ENCODE measurements at places on chromosomes 2 and 18.

GRCh38 chr2:191013932-191014652 is at the start of gene STAT1:
STAT1 (minus strand) TSS chr2:191014171; CDS start chr2:191010003, 4,168 bp downstream.
- peak; percentile 70 for DNase-seq

DNA sequence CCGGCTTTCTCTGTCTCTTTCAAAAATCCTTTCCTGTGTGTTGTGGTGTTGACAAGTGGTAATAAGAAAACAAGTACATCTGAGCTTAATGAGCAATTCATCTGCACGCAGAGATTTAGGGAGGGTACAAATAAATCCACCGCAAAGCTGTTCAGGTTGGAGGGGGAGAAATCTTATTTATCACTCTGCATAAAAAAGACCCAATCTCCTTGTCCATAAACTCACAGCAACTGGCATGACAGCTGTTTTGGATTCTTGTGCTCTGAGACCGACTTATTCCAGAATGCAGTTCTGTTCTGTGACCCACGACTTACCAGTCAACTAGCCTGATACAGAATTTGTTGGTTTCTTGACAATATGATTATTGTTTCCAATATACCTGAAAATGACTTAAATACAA is 380.1 kb downstream of the SOX11 start:
- DNase-seq, result no peak

DNA sequence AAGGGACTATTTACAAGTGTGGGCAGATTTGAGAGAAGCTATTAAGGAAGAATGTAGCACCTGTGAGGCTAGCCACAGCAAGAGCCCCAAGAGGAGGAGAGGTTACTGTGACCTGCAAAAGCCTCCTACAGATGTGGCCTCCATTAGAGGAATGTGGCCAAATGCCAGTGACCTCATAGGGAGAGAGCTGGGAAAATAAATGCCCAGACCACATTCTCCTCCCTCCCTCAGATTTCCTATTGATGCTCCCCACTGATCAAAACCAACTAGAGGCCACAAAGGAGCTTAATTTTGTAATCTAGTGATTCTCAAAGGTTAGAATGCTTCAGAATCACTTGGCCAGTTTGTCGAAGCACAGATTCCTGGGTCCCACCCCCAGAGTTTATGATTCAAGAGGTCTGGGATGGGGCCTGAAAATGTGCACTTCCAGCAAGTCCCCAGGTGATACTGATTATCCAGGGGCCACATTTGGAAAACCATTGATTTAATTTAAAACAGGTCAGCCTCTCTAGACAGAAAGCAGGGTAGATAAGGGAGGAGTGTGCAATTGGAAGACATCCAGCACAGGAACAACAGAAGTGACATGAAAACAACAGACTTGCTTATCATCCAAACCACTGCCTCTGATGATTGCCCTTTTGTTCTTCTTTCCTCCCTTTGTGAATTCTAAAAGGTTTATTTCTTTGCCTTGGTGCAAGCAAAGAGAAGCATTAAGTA is 61.2 kb upstream of the RBBP8 start:
- peak; percentile 13 for DNase-seq

DNA sequence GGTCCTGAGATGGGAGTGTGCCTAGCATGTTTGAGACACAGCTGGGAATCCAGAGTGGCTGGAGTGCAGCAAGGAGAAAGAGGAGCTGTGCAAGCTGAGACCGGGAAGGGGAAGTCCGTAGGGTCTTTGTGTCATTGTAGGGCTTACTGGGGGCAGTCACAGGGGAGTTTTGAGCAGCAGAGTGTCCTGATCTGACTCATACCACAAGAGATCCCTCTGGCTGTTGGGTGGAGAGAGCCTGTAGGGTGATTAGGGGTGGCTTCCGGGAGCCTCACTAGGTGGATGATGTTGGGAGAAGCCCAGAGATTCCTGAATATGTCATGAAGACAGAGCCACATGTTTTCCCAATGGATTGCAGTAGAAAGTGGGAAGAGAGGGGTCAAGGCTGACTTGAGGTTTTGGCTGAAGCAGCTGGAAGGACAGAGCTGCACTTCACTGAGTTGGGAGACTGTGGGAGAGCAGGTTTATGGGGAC is 30.9 kb downstream of the FHOD3 start:
- no peak for DNase-seq

- DNase-seq, result no peak
These were observed 68.8 kb downstream of the DOK6 start for GRCh38 chr18:69469444-69469919.

DNA sequence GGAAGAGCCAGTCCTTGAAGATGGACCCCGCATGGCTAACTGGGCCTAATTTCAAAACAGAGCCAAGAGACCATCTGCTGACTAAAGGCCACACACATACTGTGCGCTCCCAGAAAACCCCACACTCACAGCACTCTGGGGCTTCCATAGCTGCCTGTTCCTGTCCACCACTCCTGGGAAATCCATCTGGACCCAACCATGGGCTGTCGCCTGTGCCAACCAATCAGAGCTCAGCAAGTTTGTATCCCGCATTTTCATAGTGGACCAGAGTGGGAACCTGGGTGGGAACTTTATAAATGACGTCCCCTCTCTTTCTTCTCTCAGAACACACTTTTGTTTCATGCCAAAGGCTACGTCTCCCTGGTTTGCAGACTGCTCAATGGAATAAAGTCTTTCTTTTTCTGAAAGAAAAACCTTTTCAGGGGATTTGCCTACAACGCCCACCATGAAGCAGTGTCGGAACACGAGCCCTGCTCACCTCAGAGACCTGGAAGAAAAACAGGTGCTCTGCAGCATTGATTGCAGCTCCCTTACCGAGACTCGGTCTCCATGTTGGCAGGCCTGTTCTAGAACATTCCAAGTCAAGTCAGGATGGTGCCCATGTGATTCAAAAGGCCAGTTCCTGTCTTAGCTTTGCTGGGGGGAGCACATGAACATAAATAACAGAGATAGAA is 137.2 kb upstream of the GPC1 start:
- DNase-seq, result no peak

GRCh38 chr2:127818241-127818640 is 7.3 kb upstream of the WDR33 start:
- no peak for DNase-seq

- no peak for DNase-seq
These were observed 200.1 kb downstream of the SMAD7 start for GRCh38 chr18:48750485-48751175.

GRCh38 chr2:55137024-55137958 is 87.0 kb upstream of the RTN4 start:
- no peak for DNase-seq

- no peak for DNase-seq
These were observed 118.7 kb downstream of the VAPA start for GRCh38 chr18:10032331-10033015.

GRCh38 chr2:199818754-199819153 is 32.2 kb downstream of the FTCDNL1 start:
- no peak for DNase-seq

DNA sequence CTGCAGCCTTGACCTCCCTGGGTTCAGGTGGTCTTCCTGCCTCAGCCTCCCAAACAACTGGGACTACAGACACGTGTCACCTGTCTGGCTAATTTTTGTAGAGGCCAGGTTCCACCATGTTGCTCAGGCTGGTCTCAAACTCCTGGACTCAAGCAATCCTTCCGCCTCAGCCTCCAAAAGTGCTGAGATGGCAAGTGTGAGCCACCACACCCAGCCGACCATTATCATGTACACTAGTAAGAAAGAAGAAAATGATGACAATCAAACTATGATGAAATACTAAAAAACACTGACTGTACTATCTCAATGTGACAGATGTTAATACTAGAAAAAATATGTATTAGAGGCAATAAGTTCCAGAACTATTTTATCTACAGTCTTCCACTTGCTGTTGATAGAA is 420.9 kb downstream of the TRIB2 start:
- no peak for DNase-seq

- no peak for DNase-seq
These were observed 109.4 kb downstream of the KCTD1 start for GRCh38 chr18:26438980-26439379.

- no peak for DNase-seq
These were observed 1386.5 kb downstream of the RPIA start for GRCh38 chr2:90077948-90078347.

- DNase-seq, result no peak
These were observed 84.4 kb upstream of the CAVIN2 start for GRCh38 chr2:191931329-191931728.

DNA sequence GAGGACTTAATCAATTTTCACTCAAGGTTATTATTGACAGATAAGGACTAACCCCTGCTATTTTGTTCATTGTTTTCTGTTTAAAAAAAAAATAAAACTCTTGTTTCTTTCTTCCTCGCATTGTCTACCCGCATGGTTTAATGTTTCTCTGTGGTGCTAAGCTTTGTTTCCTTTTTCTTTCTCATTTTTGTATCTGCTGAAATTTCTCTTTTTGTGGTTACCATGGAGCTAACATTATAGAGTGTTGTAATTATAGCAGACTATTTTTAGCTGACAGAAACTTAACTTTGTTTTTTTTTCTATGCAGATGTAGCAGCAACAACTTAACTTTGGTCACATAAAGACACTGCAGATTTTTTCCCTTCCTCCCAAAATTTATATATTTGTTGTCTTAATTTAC is 43.1 kb upstream of the CHN1 start:
- DNase-seq, result no peak

DNA sequence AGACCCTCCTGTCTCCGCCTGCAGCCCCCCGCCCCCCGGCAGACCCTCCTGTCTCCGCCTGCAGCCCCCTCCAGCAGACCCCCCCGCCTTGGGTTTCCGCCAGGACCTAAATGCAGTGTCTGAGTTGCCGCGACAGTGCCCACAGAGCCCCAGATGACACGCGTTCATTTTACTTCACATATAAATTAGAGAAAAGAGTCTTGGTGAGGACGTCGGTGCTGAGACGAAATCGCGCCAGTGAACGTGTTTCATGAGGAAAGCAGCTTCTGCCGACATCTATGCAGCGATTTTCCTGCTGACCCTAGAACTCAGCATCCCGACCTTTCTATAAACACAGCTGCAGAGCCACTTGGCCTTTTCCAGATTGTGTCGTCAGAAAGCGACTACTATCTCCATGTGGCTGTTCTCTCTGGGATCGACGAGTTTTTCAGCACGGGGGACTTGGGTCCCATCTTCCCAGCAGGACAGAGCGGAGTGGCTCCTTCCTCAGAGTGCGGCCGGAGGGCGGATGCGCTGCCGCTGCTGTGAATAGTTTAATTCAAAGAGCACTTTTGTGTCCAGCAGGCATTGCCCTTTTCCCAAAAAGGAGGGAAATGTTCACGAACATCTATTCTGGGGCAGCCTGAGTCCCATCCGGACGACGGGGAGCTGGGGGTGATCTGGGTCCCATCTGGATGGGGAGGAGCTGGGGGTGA is 136.7 kb downstream of the NFATC1 start:
- no peak for DNase-seq

GRCh38 chr2:17951563-17951962 is 73.1 kb downstream of the KCNS3 start:
- no peak for DNase-seq

DNA sequence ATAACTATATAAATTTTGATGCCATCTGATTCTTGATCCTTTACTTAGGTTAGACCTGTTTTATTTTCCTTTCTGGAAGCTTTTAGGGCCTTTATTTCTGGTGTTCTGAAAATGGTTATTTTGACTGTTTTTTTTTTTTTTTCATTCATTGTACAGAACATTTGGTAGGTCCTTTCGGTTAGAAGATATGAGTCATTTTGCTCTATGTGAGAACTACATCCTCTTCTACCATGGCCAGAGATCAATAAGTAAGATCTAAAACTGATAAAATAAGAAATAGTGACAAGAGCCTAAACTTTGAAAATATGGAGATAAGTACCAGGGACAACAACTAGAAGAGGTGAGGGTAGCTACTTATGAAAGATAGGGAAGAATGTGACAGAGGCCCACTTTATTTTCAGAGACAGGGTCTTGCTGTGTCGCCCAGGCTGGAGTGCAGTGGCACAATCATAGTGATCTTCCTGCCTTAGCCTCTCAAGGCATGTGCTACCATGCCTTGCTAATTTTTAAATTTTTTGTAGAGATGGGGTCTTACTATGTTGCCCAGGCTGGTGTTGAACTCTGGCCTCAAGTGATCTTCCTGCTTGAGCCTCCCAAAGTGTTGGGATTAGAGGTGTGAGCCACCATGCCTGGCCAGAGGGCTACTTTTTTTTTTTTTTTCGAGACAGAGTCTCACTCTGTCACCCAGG is 66.5 kb downstream of the EIF2AK3 start:
- no peak for DNase-seq

- DNase-seq, result no peak
These were observed 2.0 kb downstream of the LYPD6 start for GRCh38 chr2:149332364-149332763.

DNA sequence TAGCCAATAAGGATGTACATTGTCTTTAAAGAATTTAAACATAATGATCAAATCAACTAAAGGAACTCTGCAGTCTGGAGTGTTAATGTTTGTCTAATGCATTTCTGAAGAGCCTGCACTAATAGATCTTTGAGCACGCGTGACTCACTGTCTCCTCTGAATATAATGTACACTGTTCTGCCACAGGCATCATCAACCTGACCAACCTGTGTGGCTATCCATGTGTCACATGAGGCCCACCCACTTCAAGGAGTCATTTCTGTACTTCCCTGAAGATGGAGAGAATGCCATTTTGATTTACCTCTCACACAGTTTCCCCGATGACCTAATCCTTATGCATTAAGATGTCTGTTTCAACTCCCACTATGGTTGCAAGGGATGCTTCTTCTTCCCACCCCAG is 434.0 kb upstream of the SPHKAP start:
- no peak for DNase-seq

DNA sequence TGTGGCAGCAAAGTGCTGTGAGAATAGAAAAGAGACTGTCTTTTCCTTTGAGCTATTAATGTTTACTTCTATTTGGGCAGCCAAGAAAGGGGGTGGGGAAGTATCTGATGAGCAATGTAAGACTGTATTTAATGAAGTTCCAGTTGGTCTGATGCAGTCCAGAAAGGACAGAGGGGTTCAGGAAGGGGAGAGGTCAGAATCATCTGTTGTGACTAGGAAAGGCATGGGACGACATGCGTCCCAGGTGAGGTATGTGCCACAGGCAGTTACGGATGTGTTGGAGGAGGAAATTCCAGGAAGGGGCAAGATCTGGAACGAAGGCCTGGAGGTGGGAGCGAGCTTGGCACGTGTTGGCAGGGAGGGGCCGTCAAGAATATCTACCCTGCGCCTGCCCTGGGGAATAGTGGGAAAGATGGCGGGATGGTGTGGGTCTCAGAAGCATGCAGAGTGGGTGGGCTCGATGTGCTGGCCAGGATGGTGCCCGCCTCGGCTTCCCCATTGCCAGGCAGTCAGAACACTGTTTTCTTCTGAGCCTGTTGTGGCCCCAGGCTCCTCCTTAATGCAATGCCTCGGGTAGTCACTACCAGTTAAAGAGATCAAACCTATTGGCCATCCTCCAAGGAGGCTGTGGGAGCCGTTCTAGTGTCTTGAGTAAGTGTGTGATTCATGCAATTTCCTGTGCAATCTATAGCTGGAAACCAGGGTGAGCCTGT is 57.8 kb upstream of the TXNDC2 start:
- DNase-seq, result peak; percentile 95
